NCI-H2227 treated with DMSO at 0.1 percent for 48 hours (cell line): ENCODE measurements at places on chromosomes 13 and 19.

DNA sequence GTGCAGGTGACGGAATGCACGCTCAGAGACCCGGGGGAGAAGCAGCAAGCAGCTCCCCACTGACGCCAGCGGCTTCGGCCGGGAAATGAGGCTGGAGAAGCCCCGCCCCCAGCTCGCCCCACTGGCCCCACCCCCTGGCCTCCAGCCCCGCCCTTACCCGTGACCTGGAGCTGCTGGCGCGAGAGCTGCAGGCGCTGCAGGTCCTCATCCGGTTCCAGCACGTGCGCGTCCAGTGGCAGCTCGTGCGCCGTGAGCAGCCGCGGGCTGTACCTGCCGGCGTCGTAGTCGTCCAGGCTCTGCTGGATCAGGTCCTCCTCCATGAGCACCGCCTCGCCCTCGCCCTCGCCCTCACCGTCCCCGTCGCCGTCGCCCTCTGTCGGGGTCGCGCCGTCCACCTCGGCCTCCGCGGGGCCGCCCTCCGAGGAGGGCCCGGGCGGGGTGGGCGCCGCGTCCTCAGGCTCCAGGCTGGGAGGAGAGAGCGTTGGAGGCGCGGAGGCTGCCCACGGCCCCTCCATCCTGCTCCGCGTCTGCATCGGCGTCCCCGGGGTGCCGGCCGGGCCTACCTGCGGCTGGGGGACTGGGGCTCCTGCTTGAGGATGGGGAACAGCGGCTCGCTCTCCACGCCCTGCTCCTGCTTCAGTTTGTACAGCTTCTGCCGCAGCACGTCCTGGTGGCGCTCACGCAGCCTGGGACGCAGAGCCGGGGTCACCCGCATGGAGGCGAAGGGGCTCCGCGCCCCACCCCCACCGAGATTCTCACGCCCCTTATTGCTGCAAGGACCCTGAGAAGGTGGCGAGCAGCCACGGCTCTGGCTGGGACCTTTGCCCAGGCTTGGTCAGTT is 6.4 kb upstream of the TBXA2R start:
- DNase-seq = no peak

GRCh38 chr19:50712833-50713232 is 6.8 kb downstream of the SHANK1 start:
- DNase-seq = no peak

DNA sequence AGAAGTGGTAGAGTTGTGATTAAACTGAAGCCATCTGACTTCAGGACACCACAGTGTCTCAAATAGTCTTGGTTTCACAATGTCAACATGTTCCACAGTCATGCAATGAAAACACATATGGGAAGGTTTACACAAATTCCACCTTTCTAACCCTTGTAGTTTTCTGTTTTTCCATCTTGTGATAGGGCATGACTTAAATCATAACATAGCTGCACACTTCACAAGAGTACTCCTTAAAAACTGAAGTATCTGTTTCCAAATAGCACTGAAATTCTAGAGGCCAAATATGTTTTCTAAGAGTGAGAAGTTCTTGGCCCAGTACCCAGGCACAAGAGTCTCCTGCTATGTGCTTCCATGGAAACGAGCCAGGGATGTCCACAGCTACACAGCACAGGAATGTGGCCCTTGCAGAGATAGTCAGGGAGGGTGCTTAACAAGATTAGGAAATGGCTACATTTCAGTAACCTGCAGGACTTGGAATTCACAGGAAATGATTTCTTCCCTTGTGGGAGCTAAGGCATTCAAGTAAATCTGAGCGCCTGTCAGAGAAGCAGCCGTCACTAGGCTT is 269.1 kb downstream of the NDFIP2 start:
- DNase-seq = no peak

DNA sequence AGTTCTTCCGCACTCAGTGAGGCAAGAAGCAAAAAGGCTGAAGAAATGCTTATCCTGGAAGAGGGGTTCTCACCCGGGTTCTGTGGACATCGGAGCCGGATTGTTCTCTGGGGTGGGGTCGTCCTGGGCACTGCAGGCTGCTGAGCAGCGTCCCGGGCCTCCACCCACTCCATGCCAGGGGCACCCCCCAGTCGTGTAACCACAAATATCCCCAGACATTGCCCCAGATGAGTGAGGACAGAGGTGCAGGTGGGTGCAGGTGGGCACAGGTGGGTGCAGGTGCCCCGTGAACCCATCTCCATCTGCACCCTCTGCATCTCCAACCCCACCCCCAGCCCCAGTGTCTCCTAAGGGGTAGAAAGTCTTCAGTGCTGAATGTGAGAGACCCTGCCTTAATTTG is 67.5 kb downstream of the GNG7 start:
- DNase-seq = no peak

DNA sequence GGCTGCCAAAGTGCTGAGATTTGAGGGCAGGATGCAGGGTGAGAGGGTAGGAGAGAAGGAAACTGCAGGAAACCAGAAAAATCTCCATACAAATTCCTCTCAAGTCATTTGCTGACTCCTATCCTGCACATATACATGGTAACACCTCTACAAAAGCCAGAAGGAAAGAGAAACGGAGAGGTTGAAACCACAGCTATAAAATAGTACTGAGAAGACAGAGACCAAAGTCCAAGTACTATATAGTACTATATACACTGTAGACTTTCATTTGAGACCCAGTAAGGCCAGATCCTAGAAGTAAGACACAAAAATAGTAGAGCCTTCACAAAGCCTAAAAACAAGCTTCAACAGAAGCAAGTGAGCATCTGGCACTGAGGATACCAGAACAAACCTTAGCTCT is 103.1 kb downstream of the UGGT2 start:
- DNase-seq = no peak

- DNase-seq = peak; percentile 0
These were observed 703.3 kb upstream of the ARGLU1 start for GRCh38 chr13:107271227-107271626.

DNA sequence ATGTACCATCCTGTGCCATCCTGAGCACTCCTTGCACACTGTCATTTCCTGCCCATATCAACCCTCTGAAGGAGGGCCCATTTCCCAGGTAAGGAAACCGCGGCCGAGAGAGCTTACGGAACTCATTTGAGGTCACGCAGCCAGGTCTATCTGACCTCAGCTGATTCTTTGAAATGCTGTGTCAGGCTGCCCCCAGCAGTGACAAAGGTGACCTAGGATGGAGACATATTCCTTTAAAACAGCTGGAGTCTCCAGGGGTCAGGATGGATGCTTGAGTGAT is 42.2 kb upstream of the VSTM2B start:
- no peak for DNase-seq

DNA sequence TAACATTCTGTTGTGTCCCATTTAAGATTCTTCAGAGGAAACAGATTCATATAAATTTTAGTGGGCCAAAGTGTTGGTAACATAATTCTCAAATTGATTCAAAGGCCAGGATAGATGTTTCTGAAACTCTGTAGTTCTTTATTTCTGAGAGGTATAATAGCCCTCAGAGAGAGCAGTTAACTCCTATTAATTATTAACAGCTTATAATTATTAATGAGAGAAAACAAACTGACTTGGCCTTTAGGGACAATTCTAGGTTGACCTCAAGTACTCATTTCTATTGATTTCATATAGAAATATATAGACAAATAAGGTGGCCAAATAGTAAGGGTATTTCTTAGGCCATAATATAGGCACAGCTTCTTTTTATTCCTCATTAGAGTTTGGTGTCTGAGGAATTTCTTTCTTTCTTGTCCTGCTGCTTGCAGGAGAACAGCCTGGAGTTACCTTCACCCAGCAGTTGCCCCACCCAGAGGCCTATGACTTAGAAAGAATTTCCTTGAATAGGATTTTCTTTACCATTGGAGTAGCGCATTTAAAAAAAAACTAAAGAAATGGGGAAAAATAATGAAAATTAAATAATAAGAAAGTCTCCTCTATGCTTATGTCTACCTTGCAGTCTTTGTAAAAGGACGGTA is 1430.1 kb upstream of the SPRY2 start:
- no peak for DNase-seq

DNA sequence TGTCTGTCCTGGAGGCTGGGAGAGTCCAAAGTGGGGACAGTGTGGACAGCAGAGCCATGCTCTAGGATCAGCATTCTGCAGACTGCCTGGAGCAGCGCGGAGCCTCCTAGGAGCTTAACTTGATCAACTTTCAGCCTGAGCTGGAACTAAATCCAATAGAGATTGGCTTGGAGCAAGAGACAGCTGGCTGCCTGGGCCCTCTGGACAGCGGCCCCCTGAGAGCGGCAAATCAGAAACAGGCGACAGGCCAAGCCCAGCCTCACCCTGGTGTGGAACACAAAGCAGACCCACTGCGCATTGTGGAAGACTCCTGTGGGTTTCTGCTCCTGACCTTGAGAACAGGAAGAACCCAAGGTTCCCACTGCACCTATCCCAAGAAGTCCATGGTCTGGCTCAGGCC is 462.2 kb downstream of the TSHZ3 start:
- DNase-seq = no peak

DNA sequence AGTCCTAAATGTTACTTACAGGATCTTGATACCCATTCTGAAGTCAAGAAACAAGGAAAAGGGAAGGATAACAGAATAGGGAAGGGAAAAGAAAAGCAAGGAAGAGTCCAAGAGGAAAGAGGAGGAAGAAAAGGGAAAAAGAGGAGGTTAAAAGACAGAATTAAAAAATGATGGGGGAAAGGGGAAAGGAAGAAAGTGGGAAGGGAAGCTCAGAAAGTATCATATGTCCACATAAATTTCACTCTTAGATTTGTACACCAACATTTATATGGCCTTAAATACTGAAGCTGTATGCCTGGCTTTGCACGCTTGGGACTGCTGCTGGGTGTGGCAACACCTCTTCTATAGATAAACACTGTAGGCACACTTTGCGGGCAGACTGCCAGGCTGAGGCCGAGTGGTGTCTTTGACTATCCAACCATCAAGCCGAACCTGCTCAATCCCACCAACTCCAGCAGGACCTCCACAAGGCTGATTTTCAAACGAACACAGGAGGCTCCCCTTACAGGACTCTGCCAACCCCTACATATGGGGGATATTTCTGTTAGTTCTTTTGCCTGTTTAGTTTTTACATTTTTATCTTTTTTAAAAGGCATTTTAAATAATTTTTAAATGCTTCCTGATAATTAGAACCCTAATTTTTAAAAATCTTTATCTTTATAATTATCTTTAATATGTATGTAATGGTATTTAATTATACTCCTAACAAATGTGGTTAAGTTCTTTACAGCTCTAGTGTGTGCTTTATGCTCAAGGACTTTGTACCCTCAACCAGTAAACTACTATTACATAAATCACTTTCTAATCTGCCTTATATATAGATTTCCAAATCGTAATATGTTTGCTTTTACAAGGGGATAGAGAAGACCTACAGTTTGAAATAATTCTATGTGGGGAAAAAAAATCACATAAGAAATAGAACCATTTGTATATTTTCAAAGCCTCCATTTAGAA is 154.2 kb downstream of the DIAPH3 start:
- no peak for DNase-seq

DNA sequence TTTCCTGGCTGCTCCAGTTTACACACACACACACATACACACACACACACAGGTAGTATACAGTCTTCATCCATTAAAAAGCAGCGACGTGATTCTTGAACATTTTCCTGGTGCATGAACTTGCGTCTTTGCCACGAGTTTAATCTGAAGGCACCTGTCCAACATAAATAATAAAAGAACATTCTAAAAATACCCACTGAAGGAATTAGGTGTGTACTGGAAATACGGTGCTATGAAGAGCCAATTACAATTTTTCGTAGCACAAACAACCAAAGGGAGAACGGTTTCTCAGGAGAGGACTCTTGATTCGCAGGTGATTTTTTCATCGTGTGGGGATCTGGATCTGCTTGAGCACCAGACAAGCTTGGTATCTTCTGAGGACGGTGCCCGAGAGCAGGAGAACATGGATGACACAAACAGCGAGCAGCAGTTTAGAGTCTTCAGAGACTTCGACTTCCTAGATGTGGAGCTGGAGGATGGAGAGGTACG is 61.2 kb downstream of the ZAR1L start:
- DNase-seq = no peak

DNA sequence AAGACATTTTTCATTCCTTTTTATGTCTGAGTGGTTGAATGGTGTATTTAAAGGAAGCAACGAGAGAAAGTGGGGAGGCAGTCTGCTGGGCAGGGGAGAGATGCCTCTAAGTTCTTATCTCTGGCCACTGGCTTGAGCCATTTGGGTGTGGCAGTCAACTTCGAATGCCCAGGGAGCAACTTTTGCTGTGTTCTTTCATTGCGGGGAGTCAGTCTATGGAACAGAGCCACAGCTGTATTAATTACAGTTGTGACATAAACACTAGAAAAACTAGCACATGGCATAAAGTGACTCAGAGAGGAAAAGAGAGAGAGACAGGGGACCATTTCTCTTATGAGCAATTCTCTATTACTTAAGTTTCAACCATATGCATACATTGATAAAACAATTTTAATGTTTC is 40.4 kb upstream of the PDCD5 start:
- no peak for DNase-seq

GRCh38 chr13:33347861-33348260 is 62.3 kb upstream of the STARD13 start:
- no peak for DNase-seq
